ENCODE measurements at places on chromosomes 6 and 20. TPM values are rescaled to one million over a fixed set of nuclear protein-coding genes. Genes with fewer than 3 reads are reported as not detected.

DNA sequence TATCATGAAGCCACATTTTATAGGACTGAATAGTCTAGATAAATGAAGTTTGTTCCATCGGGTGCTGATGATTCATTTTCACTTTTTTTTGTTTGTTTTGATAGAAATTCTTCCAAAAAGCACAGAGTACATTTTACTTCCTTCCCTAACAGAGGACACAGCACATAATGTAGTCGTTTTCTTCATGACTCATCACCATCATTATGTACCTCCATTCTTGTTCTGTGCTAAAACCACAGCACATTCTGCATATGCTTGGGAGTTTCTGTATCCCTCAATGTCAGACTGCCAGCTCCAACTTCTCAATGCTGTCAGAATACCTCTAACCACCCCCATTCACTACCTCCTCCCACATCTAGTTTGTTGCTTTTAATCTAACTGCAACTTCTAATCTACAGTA, 1004.9 kb upstream of the ADGRB3 start:
- DNase-seq, result no peak

- no peak for DNase-seq
Observed at GRCh38 chr6:73200735-73201134, 24.6 kb downstream of the KHDC1L start.

DNA sequence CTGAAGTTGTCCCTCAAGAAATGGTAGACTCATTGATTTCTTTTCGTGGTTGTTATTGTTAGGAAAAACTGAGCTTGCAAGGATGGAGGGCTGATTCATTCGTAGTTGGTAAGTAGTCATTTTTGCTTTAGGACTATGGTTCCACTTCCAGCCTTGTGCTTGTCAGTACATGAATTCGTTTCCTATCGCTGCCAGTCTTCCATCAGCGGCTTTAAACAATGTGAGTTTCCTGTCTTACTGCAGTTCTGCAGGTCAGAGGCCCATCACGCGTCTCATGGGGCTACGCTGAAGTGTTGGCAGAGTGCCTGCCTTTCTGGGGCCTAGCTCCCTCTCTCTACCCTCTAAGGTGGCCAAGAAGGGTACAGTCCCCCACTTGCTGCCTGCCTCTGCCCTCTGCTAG, 11.4 kb upstream of the MDFI start:
- no peak for DNase-seq

DNA sequence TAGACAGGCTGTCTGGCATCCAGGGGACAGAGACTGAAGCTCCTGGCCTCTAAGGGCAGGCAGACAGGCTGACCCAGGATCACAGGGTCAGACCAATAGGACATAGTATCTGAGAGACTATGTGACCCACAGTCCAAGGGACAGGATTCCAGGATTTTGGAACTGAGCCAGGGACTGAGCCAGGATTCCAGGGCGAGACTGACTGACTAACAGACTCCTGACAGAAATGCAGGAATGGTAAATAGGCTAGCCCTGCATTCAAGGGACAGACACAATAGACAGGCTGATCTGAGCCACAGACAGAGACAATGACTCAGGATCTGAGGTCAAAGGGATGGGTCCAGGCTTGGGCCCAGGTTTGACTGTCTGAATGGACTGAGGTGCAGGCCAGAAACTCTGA, 19.8 kb downstream of the XKR7 start:
- DNase-seq, result no peak

MAK gene
- not detected for total RNA-seq

GRCh38 chr20:48448666-48449600, 378.9 kb downstream of the PREX1 start:
- no peak for DNase-seq

DNA sequence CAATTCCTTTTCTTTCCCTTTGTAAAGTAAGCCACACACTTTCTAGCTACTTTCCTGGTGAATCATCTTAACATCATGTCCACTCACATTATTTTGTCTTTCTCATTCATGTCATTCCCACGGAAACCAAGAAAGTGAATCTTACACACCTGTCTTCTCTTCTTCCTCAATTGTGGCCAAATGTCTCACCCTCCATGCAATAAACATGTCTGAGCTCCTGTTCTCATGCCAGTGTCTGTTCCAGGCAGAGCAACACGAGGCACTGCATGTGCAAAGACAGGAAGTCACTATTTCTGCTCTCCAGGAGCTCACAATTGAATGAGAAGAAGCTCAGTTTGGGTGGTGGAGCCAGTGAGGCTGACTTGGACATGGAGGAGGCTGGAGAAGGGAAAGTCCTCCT, 29.0 kb upstream of the TMEM244 start:
- DNase-seq, result no peak

GRCh38 chr6:35202066-35202546, 11.7 kb upstream of the SCUBE3 start:
- DNase-seq, result peak; percentile 39

DNA sequence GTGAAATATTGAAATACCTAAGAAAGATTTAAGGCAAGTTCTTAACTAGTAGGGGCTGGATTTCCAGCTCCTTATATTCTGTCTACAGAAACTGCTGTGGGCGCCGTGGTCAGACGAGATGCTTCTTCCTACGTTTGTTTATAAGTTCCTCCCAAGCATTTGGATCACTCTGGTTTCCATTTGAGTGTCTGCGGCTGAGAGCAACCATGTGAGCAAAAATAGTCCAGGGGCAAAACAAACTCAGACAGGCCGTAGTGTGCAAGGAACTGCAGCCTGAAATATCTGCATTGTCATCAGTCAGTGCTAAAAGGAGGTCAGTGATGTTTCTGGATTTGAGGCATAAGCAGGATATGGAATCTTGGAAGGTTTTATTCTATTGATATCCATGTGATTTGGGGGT, 485.9 kb upstream of the JAG1 start:
- peak; percentile 9 for DNase-seq

DNA sequence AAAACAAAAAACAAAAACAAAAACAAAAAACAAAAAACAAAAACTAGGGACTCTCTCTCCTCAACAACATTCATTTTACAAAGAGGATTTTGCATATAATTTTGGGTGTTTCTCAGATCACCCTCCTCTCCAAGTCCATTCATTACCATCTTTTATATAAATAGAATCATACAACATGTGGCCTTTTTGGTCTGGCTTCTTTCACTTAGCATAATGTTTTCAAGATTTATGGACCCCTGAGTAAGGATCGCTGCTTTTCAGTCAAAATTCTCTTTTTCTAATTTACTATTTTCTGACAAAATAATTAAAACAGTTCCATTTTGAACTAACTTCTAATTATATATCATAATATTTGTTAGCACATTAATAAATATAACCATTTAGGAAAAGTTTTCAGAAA, 94.8 kb downstream of the UBE3D start:
- DNase-seq, result no peak

DNA sequence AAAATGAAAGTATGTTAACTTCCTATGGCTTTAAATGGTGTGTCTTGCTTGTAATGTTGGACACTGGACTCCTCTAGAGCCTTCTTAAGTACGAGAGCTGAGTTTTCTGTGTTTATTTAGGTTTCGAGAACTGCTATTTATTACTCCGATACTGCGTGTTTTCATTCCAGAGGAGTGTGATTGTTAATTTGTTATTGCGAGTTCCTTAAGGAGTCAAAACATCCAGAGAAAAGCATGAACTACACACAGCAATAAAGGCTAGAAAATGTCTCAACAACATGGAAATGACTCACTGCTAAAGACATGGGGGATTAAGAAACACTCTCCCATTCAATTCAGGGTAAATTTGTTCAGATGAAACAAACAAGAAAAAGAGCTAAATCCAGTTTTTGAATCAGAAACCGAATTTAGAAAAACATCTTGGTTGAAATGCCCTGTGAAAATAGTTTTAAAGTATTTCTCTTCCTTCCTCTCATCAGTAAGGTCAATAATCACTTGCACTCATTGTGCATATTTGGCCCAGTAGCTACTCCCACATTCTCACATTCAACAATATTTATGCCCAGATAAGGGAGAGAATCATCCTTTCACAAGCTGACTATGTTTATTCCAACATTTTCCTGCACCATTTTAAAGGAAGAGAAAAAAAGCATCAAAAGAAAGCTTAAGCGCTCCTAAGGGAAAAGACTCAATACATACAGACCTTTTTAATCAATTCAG, 36.0 kb downstream of the ATXN1 start:
- DNase-seq, result no peak

LEMD2 gene
- 66.7 TPM for total RNA-seq

FAM83C gene
- not detected for total RNA-seq

TFAP2C gene
- total RNA-seq, result 1.6 TPM

- no peak for DNase-seq
Observed at GRCh38 chr6:18186033-18186432, 30.8 kb downstream of the KDM1B start.

OXT gene
- total RNA-seq, result not detected

GRCh38 chr6:144722154-144722737, 437.1 kb downstream of the UTRN start:
- DNase-seq, result no peak

GRCh38 chr6:30025186-30025585, 35.9 kb upstream of the POLR1H start:
- no peak for DNase-seq

DNA sequence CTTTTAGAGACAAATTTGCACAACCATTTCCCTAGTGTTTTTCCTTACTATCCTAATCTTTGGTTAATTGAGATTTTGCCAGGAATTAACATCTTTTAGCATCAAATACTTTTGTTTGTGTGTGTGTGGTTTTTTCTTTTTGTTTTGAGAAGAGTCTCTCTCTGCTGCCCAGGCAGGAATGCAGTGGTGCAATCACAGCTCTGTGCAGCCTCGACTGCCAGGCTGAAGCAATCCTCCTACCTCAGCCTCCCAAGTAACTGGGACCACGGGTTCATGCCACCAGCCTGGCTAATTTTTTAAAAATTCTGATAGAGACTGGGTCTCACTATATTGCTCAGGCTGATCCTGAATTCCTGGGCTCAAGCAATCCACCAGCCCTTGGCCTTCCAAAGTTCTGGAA, 28.5 kb downstream of the BAK1 start:
- no peak for DNase-seq

- no peak for DNase-seq
Observed at GRCh38 chr6:4320860-4321259, 185.5 kb upstream of the ECI2 start.

DNA sequence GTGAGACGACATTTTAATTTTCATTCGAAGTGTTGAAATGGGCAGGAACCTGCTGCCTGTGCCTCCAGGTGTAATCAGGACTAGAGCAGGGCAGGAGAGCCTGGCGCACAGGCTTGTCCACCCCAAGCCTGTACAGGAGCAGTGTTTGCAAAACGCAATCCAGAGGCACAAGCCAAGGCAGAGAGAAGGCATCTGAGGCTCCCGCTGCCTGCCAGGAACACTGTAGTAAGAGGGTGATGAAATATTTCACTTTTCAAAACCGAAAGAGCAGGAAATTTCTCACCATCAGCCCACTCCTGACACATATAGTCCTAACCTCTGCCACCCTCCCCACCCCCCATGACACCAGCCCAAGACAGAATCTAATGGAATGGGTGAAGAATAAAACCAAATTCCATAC, 132.5 kb downstream of the RTN4IP1 start:
- DNase-seq, result no peak

DNA sequence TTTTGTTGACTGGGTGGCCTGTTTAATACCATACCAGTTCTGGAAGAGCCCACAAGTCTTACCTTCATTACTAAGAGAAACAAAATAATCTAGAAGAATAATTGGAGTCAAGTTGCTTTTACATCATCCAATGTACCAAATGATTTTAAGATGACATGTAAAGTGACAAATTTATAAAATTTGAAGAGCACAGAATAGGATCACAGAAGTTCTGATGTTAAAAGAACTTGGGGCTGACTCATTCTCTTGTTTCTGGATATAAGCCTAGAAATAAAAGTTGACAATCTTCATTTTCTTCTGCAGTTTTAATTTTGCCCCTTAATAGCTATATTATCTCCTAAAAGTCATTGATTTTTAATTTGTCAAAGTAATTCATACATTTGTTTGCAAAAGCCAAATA, 317.5 kb upstream of the MARCKS start:
- no peak for DNase-seq

DNA sequence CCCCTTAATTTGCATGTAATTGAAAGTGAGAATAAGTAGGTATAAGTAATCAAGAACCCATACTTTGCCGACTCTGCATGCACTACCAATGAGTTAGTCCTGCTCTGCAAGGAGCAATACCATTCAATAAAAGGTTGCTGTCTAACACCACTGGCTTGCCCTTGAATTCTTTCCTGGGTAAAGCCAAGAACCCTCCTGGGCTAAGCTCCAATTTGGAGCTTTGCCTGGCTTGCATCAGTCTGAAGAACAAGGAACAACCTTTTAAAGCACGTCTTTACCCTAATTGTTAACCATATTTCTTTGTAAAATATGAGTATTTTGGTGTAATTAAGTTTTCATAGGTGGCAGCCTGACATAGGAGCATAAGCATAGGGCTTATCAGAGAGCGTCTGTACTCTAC, 367.7 kb downstream of the MEI4 start:
- DNase-seq, result no peak

DNA sequence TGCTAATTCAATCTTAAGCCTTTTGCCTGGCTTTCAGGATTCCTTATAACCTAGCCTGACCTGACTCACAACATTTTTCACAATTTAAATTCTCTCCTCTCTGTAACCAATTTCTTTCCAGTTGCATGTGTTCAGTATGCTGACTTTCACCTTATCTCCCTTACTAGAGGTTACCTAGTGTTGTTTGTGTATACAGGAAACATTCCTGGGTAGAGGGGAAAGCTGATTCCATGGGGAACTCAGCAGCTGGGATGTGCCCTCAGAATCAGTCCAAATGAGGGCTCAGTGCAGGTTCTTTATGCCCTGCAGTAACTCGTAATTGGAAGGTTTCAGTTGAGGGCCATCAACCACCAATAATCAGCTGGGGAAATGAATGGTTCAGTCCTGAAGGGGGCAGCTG, 18.5 kb downstream of the PKIB start:
- DNase-seq, result no peak

- DNase-seq, result no peak
Observed at GRCh38 chr6:165804331-165805066, 141.5 kb upstream of the PDE10A start.

DNA sequence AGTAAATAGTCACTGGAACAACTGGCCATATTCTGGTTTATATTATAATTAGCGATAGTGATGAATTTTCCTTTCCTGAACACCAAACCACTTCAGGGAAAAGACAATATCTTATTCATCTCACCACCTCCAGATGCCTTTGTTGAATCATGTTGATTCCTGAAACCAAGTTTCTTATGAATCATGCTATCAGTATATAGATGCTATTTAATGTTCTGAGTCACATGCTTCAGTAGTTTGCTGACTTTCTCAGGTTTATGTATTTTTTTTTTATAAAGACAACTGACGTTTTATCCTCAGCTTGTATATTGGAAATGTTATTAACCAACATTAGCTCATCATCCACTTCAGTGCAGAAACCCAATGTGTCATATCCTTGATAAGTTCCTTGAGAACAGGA, 710.2 kb upstream of the POU3F2 start:
- DNase-seq, result no peak

GRCh38 chr6:39073471-39074355, 25.1 kb downstream of the GLP1R start:
- no peak for DNase-seq

TBX18 gene
- total RNA-seq, result 0.49 TPM

Data from left colon (tissue), 2 donors.